Globus pallidus (tissue), 1 donor: ENCODE measurements at places on chromosomes 1 and 21.

DNA sequence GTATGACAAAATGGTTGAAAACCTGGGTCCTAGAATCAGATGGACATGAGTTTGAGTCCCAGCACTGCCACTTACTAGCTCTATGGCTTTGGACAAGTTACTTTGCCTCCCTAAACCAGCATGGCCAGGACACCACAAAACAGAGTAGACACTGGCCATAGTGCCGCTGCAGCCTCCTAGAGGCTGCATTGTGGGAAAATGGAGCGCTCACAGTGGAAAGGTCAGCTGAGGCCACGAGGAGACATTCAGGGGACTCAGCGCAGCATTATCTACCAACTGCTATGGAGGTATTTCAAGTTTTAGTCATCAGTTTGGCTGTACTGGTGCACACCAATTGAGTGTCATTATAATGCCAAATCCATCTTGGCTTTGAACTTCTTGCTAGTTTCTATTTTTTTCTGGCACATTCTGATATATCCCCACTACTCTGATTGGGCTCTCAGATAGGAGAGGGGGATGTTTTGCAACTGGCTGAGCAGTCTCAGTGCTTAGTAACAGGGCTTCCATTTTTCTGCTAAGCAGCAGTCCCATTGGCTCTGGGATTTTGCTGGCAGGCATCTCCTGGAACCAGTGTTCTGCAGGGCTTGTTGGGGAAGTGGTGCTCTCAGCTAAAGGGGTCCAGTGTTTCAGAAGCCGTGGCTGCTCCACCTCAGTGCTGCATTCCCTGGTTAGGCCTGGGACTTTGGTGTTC, 16.2 kb downstream of the NT5C1A start:
- DNase-seq = no peak

DNA sequence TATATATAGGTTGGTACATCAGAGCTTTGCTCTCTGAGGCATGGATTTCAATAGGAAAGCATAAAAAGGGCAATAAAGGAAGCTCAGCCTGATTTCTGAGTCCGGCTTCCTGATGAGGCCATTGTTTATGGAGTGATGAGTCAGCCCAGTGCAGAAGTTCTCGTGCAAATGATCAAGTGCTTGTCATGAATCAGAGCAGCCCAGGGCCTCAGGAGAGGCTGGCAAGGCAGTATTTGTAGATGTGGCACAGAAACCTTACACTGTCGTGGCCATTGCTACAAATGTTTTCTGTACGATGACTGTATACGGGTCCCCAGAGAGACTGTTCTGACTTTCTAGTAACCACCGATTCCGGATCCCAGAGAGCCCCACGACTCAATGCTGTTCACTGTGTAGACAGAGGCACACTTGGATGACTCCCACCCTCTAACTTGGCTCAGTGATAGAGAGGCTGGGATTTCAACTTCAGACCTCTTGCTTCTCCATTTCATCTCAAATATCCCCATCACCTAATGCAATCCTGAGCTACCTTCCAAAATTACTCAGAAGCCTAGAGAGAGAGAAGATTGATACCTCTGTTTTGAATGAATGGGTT, 26.8 kb downstream of the UMODL1 start:
- DNase-seq = no peak

DNA sequence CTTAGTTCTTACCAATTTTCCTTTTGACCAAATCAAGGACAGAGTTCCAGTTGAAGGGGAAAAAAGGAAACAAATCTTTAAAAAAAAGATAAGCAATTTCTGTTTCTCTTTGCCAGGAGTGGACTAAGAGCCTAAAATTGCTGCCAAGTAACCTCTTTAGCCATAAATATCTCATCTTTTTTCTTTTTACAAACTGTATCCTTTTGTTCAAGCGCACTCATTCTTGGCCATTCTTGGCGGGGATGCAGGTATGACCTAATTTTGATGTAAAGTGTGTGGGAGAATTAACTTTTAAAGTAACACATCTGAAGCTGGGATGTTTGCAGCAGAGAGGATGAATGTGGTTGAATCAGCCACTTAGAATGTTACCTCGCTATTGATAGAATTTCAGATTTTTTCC, 13.4 kb upstream of the KIF1B start:
- no peak for DNase-seq

DNA sequence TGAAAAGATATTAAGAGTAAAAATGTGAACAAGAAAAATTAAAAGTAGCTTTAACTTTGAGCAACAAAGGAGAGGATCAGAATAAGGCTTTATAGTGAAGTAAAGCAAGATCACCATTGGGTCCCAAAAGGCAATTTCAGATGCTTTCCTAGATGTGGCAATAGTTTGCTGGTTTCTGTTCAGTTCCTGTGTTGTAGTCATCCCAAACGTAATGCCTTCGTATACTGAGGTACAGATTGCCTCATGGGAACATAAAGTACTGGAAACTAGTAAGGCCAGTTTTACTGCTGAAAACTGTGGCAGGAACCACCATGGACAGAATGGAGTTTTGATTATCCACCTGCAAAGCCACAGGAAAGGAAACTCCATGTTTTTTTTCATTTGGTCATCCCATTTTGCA, 283.5 kb upstream of the SGIP1 start:
- no peak for DNase-seq

- no peak for DNase-seq
Measured at GRCh38 chr21:45950740-45951515, 30.6 kb upstream of the COL6A1 start.

- no peak for DNase-seq
Measured at GRCh38 chr1:6882414-6882813, 97.2 kb downstream of the CAMTA1 start.

DNA sequence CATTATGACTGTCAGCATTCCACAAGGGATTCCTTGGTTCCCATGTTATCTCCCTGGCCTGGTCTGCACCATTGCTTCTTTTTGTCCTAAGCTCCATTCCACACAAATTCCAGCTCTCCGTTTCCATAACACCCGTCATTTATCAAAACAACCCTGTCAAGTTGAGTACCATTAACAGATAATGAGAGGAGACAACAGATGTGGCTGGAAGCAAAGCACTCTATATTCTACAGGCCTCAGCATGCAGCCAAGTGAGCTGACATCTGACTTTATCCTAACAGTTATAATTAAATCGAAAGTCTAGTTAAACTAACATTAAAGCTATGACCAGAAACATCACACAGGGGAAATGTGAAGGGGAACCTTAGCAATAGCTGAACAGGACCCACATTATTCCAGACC, 110.4 kb downstream of the RERE start:
- no peak for DNase-seq

DNA sequence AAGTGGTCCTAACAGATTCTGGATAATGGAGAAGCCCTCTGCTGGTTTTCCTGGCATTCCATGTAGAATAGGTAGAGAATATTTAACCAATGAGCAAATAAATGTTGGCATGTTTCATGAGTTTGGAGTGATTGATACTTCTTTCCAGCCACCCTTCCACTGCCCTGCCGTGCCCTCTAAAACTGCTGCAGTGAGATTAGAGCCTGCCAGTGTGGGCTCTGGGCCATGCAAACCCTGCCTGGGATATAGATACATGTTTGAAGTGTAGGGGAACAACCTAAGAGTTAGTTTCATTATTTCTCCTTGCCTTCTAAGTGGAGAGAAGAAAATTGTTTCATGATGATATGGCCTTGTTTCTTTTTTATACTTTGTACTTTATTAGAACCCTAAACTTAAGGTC, 10.4 kb downstream of the UBE2Q1 start:
- no peak for DNase-seq

GRCh38 chr1:33634806-33635205, 162.4 kb downstream of the ZSCAN20 start:
- DNase-seq = peak; percentile 29

DNA sequence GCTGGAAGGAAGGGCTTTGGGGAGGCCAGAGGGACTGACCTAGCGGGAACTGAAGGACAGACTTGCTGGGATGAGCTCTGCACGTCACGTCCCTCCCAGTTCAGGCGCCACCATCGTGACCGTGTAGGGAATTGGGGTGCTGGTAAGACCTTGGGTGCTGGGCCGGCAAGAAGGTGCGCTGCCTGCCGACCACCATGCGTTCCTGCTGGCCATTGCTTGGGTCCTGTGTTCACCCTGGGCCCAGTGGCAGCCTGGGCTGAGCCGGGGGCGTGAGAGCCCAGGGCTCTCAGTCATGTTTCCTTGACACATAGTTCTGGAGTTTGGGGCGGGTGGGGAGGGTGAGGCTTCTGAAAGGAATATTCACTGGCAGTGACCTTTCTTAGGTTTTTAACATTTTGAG, 176.0 kb downstream of the CAMTA1 start:
- no peak for DNase-seq

DNA sequence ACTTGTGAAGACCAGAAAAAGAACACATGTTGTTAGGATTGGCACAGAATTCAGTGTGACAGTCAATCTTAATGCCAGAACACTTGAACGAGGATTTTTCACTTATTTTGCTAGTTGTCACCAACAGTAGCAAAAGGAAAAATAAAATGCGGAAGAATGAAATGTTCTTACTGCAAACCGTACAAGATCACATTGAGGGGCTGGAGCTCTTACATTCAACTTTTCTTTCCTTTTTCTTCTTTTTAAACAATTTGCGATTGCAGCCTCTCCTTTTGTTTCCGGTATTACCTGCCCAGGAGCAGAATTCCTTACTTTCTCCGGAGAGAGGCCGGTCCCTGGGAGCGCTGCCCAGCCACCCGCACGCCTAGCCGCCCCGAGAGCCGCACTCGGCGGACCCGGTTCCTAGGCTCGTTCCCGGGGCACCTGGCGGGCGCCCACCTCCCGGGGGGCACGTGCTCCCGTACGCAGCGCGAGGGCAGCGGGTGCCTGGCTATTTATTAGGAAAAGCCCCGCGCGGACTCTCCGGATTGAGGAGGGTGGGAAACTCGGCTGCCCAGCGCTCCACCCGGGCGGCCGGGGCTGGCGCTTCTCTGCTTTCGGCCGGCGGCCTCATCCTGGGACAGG, 1.2 kb upstream of the CAMTA1 start:
- DNase-seq = peak; percentile 29

GRCh38 chr1:11845641-11846335, 1.8 kb downstream of the NPPA start:
- no peak for DNase-seq

DNA sequence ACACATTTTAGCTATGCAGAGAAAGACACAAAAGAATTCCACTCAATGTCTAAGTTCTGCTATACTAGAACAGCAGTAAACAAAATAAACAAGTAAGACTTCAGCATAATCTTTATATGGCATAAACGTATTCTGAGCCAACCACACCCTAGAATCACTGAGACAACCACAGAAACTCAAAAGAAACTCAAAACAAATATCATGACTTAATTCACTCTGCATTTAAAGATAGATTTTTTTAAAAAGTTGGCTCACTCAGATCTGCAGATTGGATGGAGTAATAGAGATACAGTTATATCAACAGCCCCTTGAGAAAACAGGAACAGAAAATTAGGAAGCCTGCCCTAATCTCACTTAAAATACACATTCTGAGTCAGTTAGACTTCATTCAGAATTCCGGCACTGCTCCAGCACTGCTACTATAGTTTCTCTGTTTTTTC, 95.0 kb downstream of the COL24A1 start:
- DNase-seq = no peak

GRCh38 chr1:46618754-46619415, 2.3 kb upstream of the MOB3C start:
- no peak for DNase-seq

- DNase-seq = no peak
Measured at GRCh38 chr1:244705261-244706234, 52.6 kb downstream of the DESI2 start.

DNA sequence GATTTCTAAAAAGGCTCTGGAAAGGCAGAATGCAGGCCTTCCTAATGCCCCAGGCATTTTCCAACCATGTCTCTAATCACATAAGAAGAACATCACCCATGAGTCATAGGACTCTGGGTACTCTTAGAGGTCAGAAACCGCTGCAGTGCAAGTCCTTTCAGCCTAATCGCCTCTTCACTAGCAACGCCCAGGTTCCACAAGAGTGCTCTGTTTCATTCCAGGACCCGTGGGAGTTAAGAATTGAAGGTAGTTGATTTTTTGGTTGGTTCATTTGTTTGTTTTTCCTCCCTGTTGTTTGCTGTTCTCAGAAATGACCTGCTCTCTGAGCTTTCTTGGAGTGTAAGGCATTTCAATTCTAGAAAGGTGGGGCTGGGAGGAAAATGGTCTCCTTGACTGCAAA, 123.2 kb downstream of the NR5A2 start:
- DNase-seq = no peak

- no peak for DNase-seq
Measured at GRCh38 chr1:33388805-33389771, 41.8 kb downstream of the PHC2 start.

DNA sequence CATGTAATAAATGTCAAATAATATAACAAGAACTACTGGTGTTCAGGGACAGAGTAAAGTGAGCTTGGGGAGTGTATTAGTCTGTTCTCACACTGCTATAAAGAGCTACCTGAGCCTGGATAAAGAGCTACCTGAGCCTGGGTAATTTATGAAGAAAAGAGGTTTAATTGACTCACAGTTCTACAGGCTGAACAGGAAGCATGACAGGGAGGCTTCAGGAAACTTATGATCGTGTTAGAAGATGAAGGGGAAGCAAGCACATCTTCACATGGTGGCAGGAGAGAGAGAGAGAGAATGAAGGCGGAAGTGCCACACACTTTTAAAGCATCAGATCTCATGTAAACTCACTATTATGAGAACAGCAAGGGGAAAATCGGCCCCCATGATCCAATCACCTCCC, 205.9 kb downstream of the CTH start:
- no peak for DNase-seq

DNA sequence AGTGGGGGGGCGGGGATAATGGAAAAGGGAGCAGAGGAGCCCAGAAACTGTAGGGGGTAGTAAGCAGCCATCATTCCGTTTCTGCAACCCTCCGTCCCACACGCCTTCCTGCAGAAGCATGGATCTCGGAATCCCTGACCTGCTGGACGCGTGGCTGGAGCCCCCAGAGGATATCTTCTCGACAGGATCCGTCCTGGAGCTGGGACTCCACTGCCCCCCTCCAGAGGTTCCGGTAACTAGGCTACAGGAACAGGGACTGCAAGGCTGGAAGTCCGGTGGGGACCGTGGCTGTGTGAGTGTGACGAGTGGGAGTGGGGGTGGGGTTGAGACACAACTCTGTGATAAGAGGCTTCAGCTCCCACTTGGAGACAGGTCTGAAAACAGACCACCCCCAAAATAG, 706 bp downstream of the CREB3L4 start:
- no peak for DNase-seq

DNA sequence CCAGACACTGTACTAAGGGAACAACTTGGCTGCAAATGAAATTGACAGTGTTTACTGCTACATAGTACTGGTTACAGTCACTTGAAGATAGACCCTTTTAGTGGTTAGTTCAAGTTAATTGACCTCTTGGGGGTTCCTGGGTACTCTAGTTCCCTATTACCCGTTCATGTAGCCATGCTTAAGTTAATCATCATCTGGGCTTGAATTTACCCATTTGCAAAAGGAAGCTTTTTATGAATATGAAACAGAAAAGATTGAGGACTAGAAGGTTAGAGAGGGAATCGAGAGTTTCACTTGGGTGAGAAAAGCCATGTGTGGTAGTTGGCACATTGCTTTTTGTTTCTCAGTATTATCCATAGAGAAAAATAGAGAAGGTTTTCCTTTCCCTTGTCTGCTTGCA, 2.7 kb downstream of the MIA3 start:
- DNase-seq = no peak

- no peak for DNase-seq
Measured at GRCh38 chr1:110384581-110385321, 6.1 kb downstream of the SLC16A4 start.
